ENCODE measurements at places on chromosomes 2 and 18.

- DNase-seq, result no peak
Observed at GRCh38 chr2:120969613-120970355, 234.1 kb downstream of the GLI2 start.

- DNase-seq, result no peak
Observed at GRCh38 chr2:20935168-20935775, 108.6 kb downstream of the APOB start.

GRCh38 chr18:74064510-74064909, 83.1 kb downstream of the FBXO15 start:
- DNase-seq, result no peak

DNA sequence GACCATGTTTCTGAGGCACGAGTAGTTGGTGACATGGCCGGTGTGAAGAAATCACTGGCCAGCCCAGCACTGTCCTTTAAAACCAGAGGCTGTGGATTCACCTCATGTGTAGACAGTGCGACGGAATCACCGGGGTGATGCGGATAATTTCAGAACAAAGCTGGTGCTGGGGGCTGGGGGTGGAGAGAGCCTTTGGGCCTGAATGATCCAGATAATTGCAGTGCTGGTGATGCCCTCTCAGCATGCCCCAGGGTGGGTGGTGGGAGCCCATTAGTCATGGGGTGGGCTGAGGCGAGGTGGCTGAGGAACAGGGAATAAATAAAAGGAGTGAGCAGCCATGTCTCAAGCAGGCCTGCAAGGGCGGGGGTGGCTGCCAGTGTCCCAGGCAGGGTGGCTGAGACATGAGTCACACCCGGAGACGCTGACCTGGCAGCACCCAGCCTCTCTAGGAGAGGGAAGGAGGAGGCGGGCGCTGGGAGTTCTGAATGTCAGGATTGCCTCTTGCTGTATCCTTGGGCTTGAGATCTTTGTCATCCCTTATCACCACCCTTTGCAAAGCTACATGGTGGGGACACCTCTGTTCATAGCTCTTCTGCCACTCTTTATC, 151.1 kb upstream of the MSH6 start:
- no peak for DNase-seq

DNA sequence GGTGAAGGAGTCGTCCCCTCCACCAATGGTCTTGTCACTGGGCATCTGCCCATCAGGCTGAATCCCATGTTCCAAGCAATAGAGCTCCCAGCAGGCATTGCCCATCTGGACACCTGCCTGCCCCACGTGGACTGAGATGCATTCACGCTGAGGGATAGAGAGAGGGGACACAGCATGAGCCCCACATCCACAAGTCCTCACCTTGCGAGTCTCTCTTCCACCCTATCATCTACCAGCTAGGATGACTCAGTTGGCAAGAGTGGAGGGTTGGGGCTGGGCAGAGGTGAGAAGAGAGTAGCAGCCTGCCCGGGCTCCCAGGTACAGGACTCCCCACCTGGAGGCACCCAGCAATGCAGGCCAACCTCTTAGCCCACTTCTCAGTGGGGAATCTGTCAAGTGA, 959 bp upstream of the TUBA4B start:
- DNase-seq, result peak; percentile 31

GRCh38 chr18:36623091-36623490, 205.7 kb downstream of the TPGS2 start:
- DNase-seq, result no peak

GRCh38 chr2:105773568-105773967, 28.9 kb downstream of the NCK2 start:
- DNase-seq, result no peak

GRCh38 chr18:64202210-64202836, 53.4 kb upstream of the LINC00305 start:
- no peak for DNase-seq

DNA sequence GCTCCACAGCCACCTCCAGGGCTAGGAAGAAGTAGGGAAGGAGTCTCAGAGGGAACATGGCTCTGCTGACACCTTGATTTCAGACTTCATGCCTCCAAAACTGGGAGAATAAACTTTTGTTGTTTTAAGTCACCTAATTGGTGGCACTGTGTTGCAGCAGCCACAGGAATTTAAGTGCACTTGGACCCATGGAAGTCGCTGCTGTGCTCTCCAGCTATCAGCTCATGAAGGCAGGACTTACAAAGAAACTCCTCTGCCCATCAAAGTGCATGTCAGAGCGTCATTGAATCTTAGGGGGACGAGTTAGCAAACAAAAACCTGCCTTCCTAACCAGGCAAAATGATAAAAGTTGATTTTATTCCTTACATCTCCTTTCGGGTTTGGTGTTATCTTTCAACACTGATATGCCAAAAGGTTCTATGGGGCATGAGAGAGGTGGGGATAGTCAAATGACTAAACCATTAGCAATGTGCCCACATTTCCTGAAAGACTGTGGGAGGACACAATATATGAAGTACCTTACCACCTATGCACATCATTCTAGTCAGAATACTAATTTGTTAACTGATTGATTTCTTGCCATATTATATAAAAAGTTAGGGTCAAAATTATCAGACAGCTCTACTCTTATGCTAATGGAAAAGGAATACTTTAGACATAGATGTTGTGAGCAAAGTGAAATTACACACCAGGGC, 235.8 kb upstream of the TNP1 start:
- no peak for DNase-seq

DNA sequence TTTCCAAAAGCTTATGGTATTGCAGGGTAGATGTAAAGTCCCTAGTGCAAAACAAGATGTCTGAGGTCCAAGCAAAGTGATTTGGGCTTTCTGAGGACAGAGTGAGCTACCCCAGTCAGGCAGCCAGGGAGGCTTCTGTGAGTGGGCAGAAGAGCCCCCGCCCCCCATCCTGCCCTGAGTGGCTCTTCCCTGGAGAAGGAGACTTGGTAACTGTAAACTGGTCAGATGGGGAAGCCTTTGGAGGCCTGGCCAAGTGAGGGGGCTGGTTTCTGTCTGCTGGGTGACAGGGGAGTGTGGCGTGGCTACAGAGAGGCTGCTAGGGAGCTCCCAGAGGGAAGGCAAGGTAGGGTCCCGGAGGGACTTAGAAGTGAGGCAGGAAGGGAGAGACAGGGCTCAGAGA, 181.3 kb upstream of the HAAO start:
- DNase-seq, result no peak

DNA sequence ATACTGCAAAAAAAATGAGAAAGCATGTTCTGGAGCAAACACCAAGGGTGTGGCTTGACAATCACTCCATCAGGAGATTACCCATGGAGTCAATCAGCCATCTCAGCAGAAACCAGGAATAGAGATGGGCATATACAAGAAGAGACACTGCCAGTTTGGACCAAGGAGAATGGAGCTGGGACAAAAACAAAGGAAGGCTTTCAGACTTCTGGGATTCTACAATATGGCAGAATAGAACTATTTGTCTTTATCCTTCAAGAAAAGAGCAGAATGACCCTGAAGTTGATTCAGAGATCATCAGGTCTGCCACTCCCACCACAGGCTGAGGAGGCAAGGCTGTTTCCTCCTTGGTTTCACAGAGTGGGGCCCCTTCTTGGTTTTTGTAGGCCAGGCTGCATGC, 48.2 kb upstream of the KIF5C start:
- no peak for DNase-seq

GRCh38 chr2:79387431-79387830, 125.4 kb upstream of the CTNNA2 start:
- DNase-seq, result no peak

GRCh38 chr18:10822456-10822855, 296.6 kb downstream of the NAPG start:
- DNase-seq, result no peak

DNA sequence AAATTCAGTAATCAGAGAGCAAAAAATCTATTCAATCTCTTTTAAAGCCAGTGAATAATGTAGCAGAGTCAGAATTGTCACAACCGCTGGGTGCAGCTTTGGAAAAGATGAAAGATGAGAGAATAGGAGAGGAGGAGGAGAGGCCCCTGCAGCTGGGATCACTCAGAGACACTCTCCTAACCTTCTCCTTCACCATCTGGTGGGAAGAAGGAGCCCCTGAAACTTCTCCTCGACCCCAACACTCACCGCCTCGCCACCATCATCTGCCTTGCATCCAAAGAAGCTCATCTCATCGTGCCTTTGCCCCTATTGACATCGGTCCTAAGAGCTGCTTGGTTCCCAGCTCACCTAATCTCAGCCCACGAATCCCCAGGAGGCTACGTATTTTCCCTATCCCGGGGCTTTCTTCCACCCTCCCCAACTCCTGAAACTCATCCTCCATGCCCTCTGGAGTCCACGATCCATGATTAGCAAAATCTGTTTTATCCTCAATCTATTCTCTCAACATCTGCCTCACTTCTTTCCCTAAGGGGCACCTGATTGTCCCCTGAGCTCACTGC, 58.5 kb downstream of the PKDCC start:
- no peak for DNase-seq

DNA sequence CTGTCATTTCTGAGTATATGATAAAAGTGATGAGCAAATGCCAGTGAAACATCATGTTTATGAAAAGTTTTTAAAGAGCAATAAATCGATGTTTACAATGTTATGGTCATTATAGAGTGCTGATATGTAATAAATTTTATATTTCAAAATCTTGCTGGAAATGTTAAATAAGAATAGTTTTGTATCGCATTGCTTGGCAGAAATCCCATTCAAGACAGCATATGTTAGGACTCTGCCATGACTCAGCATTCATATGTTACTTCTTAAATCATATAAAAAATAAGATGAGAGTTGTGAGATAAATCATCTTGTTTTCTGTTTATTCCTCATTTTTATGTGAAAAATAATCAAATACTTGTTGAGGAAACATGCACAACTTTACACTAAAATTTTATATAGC, 949.9 kb upstream of the NRXN1 start:
- DNase-seq, result no peak

DNA sequence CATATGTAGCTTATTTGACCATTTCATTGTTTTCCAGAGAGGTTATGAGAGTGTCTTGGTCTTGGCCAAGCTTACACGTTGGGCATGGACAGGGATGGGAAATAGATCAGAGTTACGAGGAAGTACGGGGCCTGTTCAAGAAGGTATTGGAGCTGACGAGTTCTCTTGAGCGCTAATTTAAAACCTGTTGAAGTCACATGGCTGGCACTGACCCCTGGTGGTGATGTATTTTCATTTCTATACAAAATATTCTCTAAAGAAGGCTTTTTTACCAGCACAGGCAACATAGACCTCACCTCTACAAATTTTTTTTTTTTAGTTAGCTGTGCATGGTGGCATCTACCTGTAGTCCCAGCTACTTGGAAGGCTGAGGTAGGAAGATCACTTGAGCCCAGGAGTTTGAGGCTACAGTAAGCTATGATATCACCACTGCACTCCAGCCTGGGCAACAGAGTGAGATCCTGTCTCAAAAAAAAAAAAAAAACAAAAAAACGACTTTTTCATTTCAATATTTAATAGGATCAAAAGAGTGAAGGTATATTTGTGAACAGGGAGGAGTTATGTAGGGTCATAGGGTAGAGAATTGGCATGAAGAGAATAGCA, 19.6 kb downstream of the UGP2 start:
- peak; percentile 55 for DNase-seq

DNA sequence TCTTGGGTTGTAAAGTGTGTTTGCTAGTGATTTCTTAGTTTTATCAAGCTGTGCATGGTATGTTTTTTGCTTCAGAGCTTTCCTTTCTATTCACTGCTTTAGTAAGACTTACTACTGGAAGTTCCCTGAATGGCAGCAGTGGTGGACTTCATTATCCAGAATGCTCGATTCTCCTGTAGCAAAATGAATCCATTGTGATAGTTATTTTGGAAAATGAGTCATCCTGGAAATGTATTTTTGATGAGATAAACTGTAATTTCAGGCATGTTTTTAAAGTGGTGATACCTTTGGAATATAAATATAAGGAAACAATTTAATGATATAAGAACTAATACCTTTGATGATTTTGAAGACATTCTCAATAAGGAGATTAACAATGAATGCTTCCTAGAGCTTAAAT, 387.1 kb downstream of the PTPRM start:
- DNase-seq, result no peak

All from activated gamma-delta T cell treated with Interleukin-2 at 50 U/mL for 16 hours (primary cell).